ENCODE measurements at places on chromosomes 7 and 10.

DNA sequence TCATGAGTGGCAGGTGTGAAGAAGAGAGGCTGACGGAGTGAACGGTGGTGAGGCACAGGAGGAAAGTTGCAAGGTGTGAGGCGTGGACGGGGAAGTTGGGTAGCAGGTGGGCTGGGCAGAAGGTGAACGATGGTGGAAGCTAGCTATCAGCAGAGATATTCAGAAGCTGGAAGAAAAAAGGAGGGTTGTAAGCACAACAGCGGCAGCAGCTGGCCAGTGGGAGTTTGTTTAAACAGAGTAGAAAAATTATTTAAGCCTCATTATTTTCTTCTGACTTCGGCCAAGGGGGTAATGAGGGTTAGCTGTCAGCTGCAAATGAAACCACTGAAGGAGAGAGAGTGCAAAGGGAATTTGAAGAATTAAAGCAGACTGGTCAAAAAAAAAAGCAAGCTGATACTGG is 62.1 kb upstream of the PRKAR2B start:
- DNase-seq: no peak

GRCh38 chr10:13056456-13057077 is 43.4 kb upstream of the OPTN start:
- no peak for DNase-seq

- DNase-seq: no peak
Observed at GRCh38 chr7:128697302-128697905, 25.3 kb downstream of the GARIN1A start.

DNA sequence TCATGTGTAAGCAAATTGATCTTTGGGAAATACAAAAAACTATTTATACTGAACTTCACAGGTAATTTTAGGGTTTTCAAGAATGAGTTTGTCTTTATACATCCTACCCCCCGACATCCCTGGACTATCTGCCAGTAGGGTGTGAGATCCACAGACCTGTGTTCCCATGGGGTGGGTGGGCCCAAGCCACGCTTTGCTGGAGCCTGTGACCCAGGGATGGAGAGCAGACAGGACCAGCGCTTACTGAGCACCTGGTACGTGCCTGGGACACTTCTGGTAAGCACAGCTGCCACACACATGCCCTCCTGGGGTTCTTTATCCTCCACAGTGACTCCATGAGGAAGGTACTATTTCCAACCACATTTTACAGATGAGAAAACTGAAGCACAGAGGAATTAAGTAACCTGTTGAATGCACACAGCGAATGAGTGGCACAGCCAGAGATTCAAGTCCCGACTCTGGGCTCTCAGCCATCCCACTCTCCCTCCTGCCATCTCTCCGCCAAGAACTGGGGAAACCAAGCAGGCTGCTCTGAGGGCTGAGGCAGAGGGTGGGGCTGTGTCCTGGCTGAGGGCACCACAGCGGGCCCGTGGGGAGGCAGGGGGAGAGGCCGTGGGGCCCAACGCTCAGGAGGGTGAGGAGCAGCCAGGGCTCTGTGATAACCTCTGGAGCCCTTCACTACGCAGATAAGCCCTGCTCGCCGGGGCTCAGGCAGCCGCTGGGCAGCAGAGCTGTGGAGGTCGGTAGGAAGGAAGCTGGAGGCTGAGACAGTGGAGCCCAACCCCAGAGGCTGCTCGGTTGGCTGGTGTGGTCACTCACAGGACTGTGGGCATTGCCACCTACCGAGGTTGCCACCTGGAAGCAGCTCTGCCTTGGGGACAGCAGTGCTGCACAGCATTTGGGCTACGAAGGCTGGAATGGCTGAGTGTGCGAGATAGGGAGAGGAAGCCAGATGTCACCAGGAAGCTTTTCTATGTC is 124.2 kb downstream of the ARHGAP22 start:
- no peak for DNase-seq

DNA sequence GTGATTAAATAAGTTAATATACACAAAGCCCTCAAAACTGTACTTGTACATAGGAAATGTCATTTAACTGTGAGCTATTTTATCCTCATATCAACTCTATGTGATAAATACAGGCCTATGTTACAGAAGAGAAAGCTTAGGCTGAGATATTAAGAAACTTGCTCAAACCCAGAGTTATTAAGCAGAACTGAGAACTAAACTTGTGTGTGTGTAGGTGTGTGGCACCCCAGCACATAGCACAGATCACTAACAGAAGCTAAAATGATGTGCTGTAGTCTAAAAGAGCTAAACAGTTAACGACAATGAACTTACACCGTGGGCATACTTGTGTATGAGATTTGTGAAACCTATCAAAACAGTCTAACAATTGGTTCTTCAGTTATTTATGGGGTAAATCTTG is 34.5 kb downstream of the MTPN start:
- DNase-seq: no peak

- DNase-seq: no peak
Observed at GRCh38 chr10:131901181-131901829, 497 bp downstream of the PPP2R2D start.

DNA sequence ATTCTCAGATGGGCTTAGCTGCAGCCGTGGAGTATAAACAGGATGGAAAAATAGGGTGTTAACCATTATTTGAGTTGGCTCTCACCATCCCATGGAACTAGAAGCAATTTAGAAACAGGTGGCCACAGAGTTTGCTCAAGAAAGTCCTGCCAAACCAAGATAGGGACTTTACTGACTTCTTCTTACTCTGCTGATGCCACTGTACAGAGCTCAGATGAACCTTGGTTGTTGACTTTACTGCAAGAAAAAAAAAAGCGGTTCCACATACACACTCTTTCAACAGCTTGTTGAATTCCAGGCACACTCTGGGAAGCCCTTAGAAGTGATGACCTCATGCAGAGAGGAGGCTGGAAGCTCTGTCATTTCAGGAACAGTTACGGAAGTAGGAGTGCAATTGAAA is 753.4 kb downstream of the NRG3 start:
- DNase-seq: no peak

- no peak for DNase-seq
Observed at GRCh38 chr7:33237036-33237435, 107.7 kb downstream of the BBS9 start.

GRCh38 chr10:62352356-62352970 is 21.7 kb upstream of the ZNF365 start:
- peak; percentile 88 for DNase-seq

GRCh38 chr10:72050873-72051272 is 37.5 kb downstream of the SPOCK2 start:
- DNase-seq: no peak

DNA sequence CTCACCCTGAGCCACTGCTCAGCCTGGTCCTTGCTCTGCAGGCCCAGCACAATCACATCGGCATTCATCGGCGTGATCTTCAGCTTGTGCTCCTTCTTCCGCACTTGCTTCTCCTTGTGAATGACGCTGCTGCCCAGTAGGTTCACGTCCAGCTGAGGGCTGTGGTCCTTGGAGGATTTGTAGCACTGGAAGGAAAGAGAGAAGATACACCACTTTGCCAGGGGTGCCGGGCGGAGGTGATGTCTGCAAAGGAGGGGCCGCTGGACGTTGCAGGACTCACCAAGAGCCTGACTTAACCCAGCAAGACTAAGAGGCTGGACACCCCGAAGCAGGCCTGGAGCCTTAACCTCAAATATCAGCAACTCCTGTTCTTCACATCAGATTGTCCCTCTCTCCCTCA is 74.8 kb downstream of the VWA2 start:
- no peak for DNase-seq

GRCh38 chr7:70229242-70229641 is 631.0 kb downstream of the AUTS2 start:
- DNase-seq: no peak

DNA sequence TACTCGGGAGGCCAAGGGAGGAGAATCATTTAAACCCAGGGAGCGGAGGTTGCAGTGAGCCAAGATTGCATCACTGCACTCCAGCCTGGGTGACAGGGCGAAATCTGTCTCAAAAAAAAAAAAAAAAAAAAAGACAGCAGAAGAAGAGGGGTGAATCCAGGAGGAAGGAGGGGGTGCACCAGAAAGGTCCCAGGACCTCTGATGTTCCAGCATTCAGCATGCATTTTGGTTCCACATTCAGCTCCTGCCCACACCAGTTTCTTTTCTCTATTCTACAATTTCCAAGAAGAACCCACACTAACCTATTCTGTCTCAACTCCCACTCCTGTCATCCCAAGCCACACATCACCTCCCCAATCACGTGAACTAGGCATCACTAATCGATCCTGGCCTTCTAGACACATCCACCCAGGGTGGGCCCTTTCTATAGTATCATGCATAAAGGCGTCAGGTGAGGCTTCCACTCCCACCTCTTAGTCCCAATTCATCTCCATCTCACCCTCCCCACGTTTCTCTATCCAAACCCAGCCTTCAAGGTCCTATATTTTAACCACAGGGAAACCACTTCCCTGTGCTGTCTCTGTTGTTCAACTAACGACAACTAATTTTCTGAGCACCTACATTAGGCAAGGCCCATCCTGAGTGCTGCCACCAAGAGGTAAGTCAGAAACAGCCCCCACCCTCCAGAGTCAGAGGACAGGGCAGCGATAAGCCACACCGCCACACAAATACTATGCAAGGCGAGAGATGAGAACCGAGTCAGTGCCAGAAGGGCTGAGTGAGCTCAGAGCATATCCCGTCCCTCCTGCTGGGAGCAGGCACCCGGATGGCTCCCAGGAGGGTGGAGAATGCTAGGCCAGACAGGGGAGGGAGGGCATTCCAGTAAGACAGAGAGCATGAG is 2.2 kb downstream of the ANXA11 start:
- DNase-seq: peak; percentile 67

DNA sequence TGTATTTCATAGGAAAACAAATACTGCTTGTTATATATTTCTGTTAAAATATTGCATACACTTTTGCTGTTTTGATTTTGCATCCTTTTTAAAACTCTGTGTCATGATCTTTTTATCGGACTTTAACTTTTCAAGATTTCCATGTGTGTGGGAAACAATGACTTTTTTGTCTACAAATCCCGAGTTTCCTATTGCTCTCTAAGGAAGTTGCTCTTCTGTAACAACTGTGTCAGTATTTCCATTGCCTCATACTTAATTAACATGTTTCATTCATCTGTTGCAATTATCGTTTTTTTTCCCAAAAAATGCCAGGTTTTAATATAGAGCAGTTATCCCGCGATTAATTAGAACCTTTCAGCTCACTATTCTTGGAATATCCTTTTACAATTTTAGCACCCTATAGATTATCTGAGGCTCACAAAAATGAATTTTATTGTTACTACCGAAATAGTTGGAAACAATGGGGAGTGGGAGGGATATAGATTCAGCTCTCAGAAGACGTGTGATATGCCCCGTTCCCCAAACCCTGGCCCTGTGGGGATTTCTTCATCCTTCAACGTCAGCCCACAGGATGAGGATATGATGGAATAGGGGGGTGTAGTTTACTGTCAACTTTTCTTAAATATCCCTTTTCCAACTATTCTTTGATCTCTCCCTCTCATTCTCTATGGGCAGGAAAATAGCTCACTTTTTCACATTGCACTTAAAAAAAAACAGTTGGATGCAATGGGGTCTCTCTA is 297.6 kb upstream of the IGFBP3 start:
- DNase-seq: no peak

GRCh38 chr10:33478675-33479125 is 144.2 kb upstream of the NRP1 start:
- DNase-seq: no peak

GRCh38 chr7:135235841-135236240 is 2.2 kb downstream of the STRA8 start:
- no peak for DNase-seq

GRCh38 chr7:126720232-126720631 is 532.5 kb downstream of the GRM8 start:
- DNase-seq: no peak

DNA sequence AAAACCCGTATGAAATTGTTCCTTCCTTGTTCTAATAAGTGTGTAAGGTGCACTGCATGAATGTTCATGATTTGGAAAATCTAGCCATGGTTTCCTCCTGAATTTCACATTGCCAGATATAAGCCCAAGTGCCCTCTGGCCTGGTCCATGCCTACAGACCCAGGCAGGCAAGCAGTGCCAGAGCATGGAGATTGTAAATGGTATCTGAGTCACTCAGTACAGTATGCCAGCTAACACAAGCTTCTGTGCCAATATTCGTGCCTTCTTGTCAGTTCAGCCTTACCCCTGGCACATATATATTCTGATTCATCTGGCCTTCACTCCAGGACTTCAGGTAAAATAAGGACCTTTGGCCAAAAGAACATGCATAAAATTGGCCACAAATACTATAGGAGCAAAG is 38.4 kb upstream of the PDE1C start:
- DNase-seq: no peak

GRCh38 chr10:23968301-23968700 is 240.6 kb upstream of the KIAA1217 start:
- peak; percentile 38 for DNase-seq

- no peak for DNase-seq
Observed at GRCh38 chr10:73991884-73992245, 6.1 kb upstream of the VCL start.

DNA sequence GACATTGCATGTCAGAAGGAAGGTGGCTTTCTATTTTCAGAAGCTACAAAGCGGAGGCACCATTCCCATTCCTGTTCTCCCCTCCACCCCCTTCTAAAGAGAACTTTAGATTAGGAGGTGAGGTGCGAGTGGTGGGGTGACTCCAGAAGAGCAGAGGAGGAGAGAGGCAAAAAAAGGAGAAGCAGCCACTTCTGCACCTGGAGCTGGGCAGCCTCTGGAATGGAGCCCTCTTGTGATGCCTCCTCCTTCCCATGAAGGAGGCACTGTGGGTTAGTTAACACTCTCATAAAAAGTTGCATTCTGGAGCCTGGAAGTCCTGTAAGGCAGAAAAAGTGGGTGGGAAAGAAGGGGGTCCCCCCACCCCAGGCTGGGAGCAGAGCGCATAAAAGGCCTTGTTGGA is 4.8 kb downstream of the PTF1A start:
- no peak for DNase-seq

DNA sequence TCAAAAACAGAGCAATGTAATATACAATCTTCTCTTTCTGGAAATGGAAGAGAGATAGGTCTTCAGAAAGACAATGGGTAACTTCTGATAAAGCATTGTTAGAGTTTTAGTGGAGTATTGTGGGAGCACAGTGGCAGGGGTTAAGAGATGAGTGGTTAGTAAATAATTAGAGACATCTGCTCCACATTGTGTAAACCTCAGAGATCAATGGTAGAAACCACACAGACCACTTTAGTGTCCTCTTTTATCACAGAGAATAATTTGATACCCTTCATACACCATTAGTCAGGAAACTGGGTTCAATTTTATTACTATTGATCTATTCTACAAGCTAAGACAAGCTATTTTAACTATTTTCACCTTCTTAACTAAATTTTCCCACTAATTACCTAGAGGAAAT is 35.9 kb upstream of the MAGI2 start:
- DNase-seq: no peak

- no peak for DNase-seq
Observed at GRCh38 chr7:121493553-121493952, 97.4 kb upstream of the FAM3C start.

Data from foreskin keratinocyte (primary cell).